ENCODE measurements at places on chromosomes 16 and 17.

- DNase-seq = peak; percentile 34
These were observed 50.7 kb downstream of the NUP93 start for GRCh38 chr16:56780646-56781045.

- DNase-seq = no peak
These were observed 89.8 kb upstream of the CES5A start for GRCh38 chr16:55964923-55965475.

DNA sequence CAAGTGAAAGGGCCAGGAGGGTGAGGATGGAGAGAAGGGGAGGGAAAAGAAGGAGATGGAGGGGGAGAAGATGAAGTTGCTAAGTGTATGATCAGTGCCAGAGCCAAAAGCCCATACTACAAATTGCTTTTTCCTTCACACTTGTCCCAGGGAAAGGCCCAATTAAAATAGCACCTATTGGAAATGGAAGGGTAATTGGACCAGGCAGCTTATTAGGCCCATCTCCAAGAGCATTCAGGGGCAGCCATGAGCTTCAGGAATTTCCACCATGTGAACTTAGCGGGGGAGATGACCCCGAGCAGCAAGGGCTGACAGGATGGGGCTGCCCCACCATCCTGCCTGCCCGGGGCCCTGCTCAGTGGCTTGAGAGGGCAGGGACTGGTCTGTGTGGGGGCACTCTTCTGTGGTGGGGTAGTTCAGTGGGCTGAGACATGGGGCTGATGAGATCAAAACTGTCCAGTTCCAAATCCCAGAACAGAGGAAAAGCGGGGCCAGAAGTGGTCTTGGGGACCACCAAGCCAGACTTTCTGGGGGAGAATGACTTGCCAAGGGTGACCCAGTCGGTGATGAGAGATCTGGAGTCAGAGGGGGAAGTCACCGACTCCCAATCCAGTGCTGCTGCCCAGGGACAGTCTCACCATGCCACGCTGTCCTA, 27.5 kb downstream of the GOSR2 start:
- DNase-seq = no peak

- DNase-seq = peak; percentile 57
These were observed 33.6 kb upstream of the CCR7 start for GRCh38 chr17:40598619-40599467.

DNA sequence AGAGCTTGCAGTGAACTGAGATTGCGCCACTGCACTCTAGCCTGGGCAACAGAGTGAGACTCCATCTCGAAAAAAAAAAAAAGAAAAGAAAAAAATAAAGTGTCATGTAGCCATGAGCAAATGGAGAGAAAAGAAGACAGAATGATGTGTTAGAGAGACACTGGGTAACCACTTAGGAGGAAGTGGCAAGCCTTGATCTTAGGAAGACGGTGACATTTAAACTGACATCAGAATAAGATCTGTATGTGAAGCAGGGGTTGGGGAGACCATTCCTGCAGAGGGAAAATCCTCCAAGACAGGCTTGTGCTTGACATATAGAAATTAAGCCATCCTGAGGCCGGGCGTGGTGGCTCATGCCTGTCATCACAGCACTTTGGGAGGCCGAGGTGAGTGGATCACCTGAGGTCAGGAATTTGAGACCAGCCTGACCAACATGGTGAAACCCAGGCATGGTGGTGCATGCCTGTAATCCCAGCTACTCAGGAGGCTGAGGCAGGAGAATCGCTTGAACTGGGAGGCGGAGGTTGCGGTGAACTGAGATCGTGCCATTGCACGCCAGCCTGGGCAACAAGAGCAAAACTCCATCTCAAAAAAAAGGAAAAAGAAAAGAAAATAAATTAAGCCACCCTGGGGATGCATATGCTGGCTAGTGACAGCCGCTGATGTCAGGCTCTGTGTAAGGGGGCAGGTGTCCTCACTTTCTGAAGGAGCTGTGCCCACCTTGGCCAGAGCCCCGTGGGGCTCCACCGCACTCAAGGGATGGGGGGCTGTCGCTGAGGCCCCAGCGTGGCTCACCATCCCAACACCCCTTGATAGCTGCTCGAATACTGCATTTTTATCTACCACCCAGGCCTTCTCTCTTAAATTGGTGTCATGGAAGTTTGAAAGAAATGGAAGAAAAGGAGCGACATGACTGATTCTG, 13.1 kb upstream of the CYB5B start:
- DNase-seq = no peak

Data from T-helper 1 cell (primary cell).